NCI-H524 (cell line): ENCODE measurements at places on chromosomes 7 and 10.

DNA sequence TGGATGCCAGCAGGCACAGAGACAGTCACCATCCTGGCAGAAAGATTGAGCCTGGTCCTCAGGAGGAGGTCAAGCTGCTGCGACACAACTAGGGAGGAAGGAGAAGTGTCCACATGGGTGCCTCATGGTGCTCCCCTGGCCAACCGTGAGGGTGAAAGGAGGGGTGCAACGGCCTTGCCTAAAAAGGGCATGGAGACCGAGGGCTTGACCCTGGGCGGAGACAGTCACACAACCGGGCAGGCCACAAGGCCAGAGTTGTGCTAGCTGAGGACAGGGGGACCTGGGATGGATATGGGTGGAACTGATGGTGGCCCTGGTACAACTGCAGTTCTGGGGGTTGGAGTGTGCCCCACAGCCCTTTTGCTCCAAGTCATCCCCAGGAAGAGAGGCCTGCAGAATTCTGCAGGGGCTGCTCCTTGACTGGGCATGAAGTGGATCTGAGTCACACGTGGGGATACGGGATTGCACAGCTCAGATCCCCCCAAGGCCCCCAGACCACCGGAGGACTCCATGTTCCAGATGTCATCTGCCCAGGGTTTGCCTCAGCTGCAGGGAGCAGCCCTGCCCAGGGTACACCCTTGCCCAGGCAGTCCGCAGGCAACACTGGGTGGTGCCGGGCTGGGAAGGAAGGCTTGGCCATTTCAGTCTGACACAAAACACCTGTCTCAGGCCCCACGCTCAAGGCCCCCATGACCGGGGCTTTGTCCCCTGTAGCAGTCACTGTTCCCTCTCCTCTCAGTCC is 602.3 kb upstream of the MGMT start:
- no peak for DNase-seq

DNA sequence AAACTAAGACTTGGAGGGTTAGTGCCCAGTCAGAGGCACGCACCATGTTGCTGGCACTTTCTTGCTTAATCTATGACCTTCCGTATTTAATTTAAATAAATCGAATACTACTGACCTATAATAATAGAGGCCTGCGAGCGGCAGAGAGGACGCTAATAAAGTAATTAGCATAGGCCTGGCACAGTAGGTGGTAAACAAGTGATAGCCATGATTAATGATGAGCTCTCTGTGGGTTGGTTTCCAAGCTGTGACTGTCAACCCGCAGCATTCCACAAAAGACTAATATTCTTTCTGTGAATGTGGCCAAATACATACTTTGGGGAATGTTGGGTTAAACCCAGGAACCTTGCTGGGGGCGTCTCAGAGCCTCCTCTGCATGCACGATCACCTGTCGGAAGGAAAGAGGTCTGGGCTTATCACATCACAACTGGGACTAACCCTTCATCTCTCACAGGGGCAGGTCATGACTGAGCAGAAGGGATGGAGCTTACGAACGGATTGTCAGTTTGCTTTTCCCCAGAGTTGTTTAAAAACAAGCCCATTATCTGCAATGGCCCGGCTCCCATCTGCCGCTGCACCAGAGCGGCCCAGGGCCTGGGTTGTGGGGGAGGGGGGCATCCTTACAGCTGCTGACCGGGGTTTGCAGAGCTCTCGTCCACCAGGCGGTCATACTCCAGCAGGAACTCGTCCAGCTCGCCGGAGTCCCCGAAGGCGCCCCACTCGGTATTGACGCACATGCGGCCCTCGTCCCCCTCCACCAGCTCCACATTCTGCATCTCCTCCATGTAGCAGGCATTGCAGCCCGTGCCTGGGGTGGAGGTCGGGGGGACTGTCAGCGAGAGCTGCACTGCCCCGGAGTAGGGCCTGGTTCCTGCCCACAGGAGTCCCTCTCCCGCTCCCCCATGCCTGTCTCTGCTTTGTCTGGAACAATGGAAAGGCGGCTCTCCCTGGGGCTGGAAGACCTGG is 6.2 kb upstream of the MYL7 start:
- peak; percentile 79 for DNase-seq

DNA sequence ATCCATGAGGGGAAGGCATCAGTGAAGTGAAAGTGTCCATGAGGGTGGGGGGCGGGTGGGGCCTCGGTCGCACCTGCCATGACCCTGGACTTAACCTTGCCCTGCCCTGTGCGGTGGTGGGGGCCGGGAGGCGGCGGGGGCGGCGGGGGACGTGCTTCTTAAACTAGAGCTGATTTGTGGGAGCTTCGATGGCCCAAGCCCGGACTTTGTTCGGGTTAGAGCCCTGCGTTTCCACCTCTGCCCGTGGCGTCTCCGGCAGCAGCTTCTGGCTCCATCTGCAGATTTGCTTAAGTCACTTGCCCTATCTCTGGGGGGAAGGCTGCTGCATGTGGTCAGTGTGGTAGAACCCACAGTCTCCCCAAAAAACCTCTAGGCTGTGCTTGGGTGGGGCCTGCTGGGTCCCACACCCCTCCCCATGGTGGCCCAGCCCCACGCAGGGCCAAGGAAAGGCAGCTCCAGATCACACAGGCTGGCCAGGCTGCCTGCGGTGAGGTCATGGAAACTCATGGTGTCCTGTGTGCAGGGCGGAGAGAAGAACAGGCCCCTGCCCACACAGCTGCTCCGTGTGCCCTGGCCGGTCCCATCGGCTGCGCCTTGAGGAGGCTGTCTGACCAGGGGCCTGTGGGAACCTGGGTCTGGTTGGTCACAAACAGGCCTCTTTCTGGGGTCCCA is 93.2 kb downstream of the INPP5A start:
- DNase-seq = no peak

DNA sequence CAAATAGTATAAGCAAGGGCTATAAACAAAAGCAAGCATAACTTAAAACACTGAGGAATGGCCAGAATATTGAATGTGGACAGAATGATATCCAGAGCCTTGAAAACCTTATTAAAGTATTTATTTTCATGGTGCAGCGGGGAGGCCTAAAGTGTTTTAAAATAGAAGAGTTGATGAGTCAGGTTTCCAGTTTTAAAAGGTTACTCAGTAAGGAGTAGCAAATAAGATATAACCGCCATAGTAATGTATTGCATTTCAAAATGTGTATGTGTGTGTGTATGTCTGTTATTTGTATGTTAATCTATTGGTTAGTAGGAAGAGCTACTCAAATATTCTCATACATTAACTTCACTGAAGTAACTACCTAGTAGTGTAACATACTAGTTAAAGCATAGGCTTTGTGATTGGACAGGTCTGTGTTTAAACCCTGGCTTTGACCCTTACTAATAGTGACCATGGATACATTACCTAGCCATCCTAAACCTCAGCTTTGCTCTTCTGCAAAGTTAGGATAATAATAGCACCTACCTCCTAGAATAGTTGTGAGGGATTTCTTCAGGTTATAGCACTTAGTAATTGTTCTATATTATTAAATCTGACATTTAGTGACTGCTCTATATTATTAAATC is 16.9 kb downstream of the CUTC start:
- DNase-seq = no peak

DNA sequence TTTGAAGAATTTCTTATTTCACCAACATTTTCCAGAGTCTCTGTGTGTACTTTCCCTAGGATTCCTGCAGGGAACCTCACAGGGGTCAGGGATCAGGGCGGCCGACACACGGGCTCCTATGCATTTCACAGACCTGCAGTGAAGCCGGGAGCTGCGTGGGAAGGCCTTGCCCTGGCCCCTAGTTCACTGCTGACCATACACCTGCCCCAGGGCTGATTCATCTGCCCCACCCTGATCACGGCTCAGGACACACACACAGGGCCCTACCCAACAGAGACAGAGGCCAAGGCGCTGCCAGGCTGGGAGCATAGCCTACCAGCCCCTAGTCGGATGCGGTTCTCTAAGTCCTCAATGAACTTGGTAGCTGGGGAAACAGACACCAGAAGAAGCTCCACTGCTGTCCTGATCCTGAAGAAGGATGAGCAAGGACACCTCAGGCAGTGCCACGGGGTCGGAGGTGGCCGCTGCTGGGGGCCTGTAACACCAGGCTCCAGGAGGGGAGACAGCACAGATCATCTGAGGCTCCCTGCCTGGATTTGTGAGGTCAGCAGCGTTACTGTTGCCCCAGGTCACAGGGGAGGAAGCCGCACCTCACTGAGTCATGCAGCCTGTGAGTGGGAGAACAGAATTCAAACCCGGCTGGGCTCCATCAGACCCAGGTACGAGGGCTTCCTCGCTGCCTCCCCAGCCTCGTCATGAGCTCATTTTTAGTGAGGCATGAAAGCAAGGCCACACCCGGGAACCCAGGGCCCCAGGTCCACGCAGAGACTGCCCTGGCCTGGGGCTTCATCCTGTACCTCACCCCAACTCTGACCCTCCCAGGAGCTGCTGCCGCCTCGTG is 278.8 kb upstream of the PPP2R2D start:
- DNase-seq = no peak

DNA sequence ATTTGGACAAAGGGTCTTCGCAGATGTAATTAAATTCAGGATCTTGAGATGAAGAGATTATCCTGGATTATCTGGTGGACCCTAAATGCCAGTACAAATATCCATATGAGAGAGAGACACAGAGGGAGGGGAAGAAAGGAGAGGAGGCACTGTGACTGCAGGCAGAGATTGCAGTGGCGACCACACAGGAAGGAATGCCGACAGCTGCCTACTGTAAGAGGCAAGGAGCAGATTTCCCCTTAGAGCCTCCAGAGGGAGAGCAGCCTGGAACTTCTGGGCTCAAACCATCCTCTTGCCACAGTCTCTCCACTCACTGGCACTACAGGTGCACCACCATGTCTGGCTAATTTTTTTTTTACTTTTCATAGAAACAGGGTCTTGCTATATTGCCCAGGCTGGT is 152.3 kb downstream of the SDK1 start:
- no peak for DNase-seq

- no peak for DNase-seq
These were observed 5.3 kb upstream of the CACNB2 start for GRCh38 chr10:18134921-18135320.

DNA sequence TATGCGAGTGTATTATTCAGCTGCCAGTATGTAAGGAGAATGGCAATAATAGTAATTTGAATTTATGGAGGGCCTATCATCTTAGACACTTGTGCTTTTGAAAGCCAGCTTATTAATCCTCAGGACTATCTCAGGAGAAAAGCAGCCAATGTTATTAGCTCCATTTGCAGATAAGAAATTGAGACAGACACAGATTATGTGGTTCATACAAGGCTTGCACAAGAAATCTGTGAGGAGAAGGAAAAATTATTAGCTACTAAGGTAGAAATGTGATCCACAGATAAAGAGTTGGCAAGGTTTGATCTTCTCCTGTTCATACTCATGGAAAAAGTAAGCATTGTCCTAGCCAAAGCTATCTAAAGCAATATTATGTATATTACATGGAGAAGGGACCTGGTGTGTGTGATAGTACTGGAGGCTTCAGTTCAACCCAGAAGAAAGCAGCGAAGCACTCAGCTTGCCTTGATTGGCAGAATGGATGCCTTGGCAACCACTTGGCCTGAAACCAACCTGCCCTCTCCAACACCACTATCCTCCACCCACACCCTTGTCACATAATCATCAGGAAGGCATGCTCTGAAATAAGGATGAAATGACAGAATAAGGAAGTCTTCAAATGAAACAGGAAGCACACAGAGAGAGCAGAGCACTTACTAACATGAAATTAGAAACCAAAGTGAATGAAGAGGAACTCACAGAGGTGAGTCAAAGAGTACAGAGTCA is 18.0 kb downstream of the MACC1 start:
- DNase-seq = no peak

- no peak for DNase-seq
These were observed 2.7 kb downstream of the SKIDA1 start for GRCh38 chr10:21522631-21523406.

DNA sequence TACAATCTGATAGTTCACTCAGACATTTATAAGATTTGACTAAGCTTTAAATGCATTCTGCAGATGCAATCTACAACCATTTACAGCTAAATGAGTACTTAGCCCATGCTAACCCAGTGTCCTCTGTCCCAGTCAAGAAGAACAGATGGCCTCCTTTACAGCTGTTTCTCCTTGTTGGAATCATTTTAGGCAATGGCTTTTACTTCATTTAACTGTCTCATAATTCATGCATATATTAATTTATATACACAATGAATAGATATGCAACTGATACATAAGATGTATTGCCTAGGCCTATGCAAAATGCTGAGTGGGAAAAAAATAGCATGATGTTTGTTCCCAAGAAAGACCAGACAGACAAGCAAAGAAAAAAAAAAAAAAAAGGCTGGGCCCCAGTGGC is 82.2 kb downstream of the TSPAN12 start:
- peak; percentile 31 for DNase-seq

GRCh38 chr7:27316311-27316710 is 73.7 kb downstream of the EVX1 start:
- DNase-seq = no peak

- DNase-seq = no peak
These were observed 141.9 kb downstream of the RPS24 start for GRCh38 chr10:78175444-78176015.
